ENCODE measurements at places on chromosomes 3 and 15.
A peak's percentile ranks its signal among the peaks of the same experiment; 100 is the strongest.

DNA sequence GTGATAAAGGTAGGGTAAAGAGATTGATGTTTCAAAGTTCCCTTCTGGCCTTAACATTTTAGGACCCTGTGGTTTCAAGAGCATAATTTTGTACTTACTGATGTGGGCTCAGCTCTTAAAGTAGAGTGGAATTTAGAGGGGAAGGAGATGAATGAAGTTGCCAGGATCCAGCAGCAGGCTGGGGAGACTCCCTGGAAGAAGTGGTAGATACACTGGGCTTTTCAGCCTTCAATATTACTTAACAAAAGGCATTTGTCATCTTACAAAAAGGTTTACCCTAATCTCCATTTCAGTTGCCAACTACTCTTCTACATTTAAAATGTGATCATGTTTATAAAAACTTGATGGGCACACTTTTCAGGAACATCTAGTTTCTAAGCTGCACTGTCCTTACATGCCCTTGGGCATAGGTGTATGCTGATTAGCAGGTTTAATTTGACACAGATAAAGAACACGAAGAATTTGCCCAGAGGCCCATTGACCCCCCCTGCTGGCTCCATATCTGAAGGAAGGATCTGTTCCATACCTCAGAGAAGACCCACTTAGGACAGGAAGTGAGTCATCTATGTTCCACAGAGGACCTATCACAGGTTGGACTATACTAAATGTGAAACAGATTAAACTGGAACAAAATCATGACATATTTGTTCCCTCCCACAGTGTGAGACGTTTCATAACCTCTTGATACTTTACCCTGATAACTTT is 93.0 kb upstream of the LPP start:
- peak; percentile 24 for DNase-seq

- peak; percentile 62 for DNase-seq
These were observed 61.5 kb downstream of the IQSEC1 start for GRCh38 chr3:13011573-13012220.

DNA sequence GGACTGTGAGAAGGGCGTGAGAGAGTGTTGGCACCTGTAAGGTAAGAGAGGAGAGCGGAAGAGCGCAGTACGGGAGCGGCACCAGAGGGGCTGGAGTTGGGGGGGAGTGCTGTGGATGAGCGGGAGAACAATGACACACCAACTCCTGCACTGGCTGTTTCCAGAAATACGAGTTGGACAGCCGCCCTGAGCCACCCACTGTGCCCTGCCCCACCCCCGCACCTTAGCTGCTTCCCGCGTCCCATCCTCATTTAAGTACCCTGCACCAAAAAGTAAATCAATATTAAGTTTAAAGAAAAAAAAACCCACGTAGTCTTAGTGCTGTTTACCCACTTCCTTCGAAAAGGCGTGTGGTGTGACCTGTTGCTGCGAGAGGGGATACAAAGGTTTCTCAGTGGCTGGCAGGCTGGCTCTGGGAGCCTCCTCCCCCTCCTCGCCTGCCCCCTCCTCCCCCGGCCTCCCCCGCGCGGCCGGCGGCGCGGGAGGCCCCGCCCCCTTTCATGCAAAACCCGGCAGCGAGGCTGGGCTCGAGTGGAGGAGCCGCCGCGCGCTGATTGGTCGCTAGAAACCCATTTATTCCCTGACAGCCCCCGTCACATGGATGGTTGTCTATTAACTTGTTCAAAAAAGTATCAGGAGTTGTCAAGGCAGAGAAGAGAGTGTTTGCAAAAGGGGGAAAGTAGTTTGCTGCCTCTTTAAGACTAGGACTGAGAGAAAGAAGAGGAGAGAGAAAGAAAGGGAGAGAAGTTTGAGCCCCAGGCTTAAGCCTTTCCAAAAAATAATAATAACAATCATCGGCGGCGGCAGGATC is at the start of gene SOX2:
Gene SOX2, plus strand, starts transcription at position 601 of the 811 bp plus-strand sequence. CDS start 436 bp downstream, outside the sequence.
- DNase-seq = no peak

DNA sequence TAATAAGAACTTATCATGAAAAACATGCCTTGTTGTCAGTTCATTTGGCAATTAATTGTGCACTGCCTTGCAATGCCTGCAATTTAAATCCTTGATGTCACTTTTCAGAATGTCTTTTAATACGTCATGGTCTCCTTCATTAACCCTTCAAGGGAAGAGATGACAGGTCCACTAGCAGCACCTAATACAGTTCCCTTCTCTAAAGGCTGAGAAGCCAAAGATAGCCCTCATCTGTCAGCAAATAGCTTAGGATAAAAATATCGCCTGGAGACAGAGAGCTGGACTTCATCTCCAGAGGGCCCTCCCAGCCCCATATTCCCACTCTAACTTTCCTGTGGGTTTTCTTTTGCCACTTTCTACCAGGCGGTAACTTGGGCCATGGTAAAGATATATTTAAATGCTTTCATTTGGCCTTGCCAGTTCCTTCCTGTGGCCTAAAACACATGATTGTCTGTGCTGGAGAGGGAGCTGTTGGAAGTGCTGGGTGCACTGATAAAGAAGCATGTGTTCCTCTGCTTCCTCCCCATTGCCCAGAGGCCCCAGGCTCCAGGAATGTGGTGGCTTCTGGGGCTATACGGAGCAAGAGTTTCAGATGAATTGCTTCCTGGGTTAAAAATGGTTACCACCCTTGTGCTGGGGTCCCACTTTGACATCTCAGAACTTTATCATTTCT is 76.3 kb upstream of the UMPS start:
- no peak for DNase-seq

DNA sequence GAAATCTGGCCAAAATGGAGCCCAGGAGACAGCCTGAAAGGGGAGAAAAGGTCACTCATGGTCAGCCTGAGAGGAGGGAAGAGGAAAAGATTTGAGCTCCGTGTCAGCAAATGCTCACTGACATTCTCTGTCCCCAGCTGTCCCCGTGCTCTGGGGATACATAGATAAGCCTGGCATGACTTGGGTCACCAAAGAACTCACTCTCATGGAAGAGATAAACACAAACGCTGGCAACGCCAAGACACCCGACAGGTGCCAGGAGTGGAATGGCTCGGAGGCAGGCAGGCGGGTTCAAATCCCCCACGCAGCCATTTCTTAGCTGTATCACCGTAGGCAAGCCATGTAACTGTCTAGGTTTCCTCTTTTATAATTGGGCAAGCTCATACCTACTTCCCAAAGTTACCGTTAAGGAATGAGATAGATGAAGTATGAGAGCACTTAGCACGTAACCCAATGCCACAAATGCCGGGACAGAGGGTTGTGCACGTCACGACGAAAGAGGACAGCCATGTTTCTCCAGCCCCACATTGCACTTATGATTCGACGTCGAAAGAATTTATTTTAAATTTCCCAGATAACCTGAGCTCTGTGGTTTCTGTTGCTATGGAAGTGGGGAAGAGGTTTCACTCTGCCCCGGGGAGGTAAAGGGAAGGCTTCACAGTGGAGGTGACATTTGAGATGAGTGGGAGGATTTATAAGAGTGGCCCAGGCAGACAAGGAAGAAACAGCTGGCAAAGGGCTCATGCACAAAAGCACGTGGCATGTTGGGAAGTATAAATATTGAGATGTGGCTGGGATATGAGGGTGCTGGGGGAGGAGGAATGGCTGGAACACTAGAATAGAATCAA is 41.4 kb upstream of the TSEN2 start:
- DNase-seq = no peak

- no peak for DNase-seq
These were observed 225.7 kb downstream of the MEX3B start for GRCh38 chr15:81819924-81820635.

- DNase-seq = no peak
These were observed 5.6 kb downstream of the GASK1A start for GRCh38 chr3:42984701-42985100.
